HFF-Myc (cell line): ENCODE measurements at places on chromosomes 11 and 22.

- DNase-seq: no peak
These were observed 311.0 kb downstream of the BUD13 start for GRCh38 chr11:116461789-116462188.

DNA sequence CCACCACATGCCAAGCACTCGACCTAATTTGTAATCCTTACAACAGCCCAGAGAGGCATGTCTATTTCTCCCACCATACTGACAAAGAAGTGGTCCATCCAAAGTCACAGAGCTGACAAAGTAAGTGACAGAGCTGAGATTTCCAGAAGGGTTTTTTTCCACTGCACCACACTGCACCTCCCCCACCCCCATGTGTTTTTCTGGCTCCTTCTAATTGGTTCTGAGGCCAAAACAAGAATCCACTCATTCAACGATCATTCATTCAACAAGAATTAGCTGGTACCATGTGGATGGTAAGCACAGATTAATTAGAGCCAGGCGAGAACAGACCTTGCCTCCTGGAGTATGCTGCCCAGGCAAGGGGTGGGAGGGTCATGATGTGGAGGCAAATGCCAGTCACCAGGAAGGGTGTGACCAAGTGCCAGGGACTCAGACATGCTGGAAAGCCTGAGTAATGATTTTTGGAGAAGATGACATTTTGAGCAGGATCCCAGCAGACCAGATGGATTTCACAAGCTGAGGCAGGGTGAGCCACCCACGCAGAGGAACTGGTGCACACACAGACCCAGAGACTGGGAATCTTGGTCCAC is 14.9 kb upstream of the PRG2 start:
- no peak for DNase-seq

GRCh38 chr11:11788063-11788710 is 53.6 kb upstream of the USP47 start:
- DNase-seq: no peak

DNA sequence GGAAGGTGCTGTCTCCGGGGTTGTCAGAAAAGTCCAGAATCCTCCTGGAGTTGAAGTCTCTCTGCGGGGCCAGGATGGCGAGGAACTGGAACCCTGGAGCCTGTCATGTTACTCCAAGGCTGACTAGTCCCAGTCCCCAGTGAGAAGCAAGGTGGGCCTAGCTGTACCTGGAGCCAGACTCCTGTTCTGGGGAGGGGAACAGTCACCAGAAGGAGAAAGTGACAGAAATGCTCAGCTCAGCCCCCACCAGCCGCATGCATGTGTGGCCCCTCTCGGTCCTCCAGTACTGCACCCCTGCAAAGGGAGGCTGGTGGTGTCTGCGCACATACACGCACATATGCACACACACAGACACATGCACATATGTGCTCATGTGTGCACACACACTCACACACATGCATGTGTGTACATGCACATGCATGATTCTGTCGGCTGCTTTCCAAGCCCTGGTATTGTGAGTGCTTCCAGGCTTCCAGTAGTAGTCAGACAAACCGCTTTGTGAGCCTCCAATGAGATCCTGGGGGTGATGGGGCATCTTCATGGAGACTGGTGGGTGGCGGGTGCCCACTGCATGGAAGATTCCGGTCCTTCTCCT is 54.3 kb downstream of the RTL6 start:
- no peak for DNase-seq

- no peak for DNase-seq
These were observed 821 bp downstream of the CELF1 start for GRCh38 chr11:47552056-47552565.

- peak; percentile 93 for DNase-seq
These were observed 17.7 kb downstream of the RBFOX2 start for GRCh38 chr22:36010882-36011281.

DNA sequence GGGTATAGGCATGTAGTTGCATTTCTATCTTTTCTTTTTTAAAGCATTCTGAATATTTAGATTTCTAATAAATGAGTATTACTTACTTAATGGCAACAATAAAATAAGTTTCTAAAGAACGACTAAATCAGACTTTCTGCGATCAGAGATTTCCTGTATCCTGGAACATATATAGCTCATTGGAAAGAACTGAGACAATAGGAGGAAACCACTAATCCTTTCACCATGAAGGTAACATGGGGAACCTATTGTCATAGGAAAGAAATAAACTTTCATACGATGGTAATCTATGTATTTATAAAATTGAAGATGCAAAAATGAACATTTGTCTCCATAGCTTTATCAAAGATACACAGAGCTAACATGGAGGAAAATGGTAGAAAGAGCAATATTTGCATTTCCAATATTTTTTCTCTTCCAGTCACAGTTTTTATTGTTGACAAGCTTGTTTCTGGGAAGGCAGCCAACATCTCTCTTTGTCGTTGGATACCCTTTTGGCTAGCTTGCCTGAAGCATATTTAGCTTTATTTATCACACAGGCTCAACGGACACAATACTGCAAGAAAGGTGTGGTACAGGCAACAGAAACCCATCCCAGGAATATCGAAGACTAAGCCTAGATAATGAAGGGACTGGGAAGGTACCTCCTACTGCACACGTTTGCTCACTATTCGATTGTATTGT is 293.3 kb upstream of the MPPED2 start:
- DNase-seq: no peak
